Amniotic epithelial cell (primary cell): ENCODE measurements at places on chromosomes 4 and X.

GRCh38 chrX:112642349-112642748 lies 37.4 kb downstream of the LHFPL1 start:
- DNase-seq, result peak; percentile 34

GRCh38 chr4:139655116-139655515 lies 10.5 kb upstream of the MGST2 start:
- DNase-seq, result peak; percentile 57

DNA sequence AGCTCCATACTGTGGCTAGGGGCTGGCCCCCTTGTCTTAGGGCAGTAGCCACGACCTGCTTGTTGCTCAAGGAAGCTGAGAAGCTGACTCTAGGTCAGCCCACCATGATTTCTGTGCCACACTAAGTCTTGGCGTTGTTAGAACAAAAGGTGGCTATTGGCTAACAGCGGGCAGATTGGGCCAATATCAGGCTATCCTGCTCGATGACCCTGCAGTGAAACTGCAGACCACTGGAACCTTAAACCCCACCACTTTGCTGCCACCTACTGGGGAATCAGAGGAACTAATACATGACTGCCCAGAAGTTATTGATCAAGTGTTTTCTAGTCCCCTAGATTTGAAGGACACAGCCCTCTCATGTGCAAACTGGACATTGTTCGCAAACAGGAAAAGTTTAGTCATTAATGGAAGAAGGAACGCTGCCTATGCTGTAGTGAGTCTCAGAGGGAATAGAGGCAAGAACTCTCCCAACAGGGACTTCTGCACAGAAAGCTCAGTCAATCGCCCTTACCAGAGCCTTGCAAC lies 17.0 kb upstream of the PAPSS1 start:
- peak; percentile 51 for DNase-seq

GRCh38 chr4:115145393-115146160 lies 32.2 kb upstream of the NDST4 start:
- no peak for DNase-seq

DNA sequence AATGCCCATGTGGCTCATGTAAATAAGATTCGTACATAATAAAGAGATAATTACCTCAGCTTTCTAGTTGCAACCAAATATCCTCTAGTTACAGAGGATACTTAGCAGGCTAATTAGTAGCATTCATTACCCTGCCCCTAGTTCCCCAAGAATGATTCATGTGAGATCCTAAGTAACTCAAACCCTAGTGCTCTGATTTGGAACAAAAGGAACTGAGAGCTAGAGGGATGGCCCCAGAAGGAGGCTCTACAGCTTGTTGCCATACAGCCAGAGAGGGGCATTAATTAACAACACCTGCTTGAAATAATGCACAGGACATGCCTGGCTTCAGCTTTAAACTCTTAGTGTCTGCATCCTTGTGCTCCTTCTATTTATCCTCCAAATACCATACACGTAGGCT lies 32.6 kb upstream of the CBR4 start:
- no peak for DNase-seq

GRCh38 chrX:138128027-138128671 lies 562.2 kb downstream of the ZIC3 start:
- peak; percentile 2 for DNase-seq
